Motor neuron (in vitro differentiated cells): ENCODE measurements at places on chromosomes 4 and X. TPM values are rescaled to one million over a fixed set of nuclear protein-coding genes. Genes with fewer than 3 reads are reported as not detected.

PNMA6F gene
- 0.92 and 1.2 TPM in 2 replicates for total RNA-seq

SPANXC gene
- total RNA-seq, result not detected in 2 replicates

STBD1 gene
- 1.6 and 2.3 TPM in 2 replicates for total RNA-seq

TLR1 gene
- 0.49 and 0.52 TPM in 2 replicates for total RNA-seq

SCML2 gene
- 8.0 and 8.1 TPM in 2 replicates for total RNA-seq

OPN1MW gene
- total RNA-seq, result not detected in 2 replicates

GC gene
- total RNA-seq, result not detected in 2 replicates

PF4V1 gene
- not detected in 2 replicates for total RNA-seq

SMIM31 gene
- 0.15 TPM in 1 of 2 replicates, not detected in the other for total RNA-seq

ANKRD37 gene
- total RNA-seq, result 9.8 and 10.8 TPM in 2 replicates

NIPAL1 gene
- 1.0 and 1.4 TPM in 2 replicates for total RNA-seq

GAGE12F gene
- not detected in 2 replicates for total RNA-seq

CDS1 gene
- total RNA-seq, result 5.0 and 5.2 TPM in 2 replicates

SPANXN5 gene
- total RNA-seq, result not detected in 2 replicates

LNX1 gene
- 18.7 TPM in 2 replicates for total RNA-seq

CACNA1F gene
- total RNA-seq, result 0.41 TPM in 1 of 2 replicates, not detected in the other
